ENCODE measurements at places on chromosomes 12 and 14. TPM values are rescaled to one million over a fixed set of nuclear protein-coding genes. Genes with fewer than 3 reads are reported as not detected.
A peak's percentile ranks its signal among the peaks of the same experiment; 100 is the strongest.

The GPR65 gene
- 0.28 TPM for total RNA-seq

The FGD6 gene
- total RNA-seq = 9.5 TPM

The ARG2 gene
- total RNA-seq = 2.2 TPM

The IFNG-AS1 gene
- not detected for total RNA-seq

DNA sequence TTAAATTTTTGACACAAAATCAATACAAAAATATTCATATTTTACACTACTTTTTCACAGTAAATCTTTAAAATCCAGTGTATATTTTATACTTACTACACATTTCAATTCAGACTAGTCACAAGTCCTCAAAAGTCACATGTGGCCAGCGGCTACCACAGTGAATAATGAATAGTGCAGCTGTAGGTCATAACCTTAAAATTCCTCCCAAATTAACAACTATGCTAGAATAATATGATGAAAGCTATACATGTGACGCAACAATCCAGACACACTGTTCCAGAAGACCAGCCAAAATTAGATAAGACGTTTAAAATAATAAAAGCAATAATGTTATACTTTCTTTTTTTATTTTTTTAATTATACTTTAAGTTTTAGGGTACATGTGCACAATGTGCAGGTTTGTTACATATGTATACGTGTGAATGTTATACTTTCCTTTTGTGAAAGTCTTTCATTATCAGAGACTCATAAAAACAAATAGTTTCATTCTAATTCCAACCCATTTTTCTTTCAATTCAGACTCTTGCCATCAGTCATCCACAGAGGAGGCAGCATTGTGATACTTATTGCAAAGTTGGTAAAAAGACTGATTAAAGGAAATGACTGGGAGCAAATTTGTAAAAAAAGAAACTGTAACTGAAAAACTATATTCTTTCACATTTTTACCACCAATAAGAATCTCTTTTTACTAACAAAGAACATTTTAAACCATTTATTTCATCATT, 67.0 kb downstream of the C2CD5 start:
- no peaks in the 10 kb centered on the region for H3K4me1 ChIP-seq
- peak overlapping the region; percentile 21 for H3K27ac ChIP-seq
- H3K27me3 ChIP-seq = no peaks in the 10 kb centered on the region
- H3K36me3 ChIP-seq = 0 out of 2 replicates have a peak, but pooled peaks cover 6% of the 10 kb centered on the region

- H3K36me3 ChIP-seq = no peaks in the 10 kb centered on the region
- H3K4me1 ChIP-seq = peaks cover 2% of the 10 kb centered on the region
- H3K27ac ChIP-seq = no peak overlapping the region
- no peak for DNase-seq
Observed at GRCh38 chr12:116481726-116482125, 77.5 kb upstream of the MAP1LC3B2 start.

GRCh38 chr12:39095636-39096330, 190.4 kb upstream of the CPNE8 start:
- no peak for DNase-seq
- H3K27ac ChIP-seq = no peak overlapping the region
- no peaks in the 10 kb centered on the region for H3K36me3 ChIP-seq
- H3K4me1 ChIP-seq = no peaks in the 10 kb centered on the region
- H3K4me3 ChIP-seq = no peak overlapping the region
- H3K27me3 ChIP-seq = no peaks in the 10 kb centered on the region

GRCh38 chr12:58186914-58187313, 245.5 kb downstream of the ATP23 start:
- H3K27me3 ChIP-seq = no peaks in the 10 kb centered on the region
- no peak overlapping the region for H3K27ac ChIP-seq
- no peak overlapping the region for H3K4me3 ChIP-seq
- H3K36me3 ChIP-seq = no peaks in the 10 kb centered on the region
- H3K4me1 ChIP-seq = no peaks in the 10 kb centered on the region

DNA sequence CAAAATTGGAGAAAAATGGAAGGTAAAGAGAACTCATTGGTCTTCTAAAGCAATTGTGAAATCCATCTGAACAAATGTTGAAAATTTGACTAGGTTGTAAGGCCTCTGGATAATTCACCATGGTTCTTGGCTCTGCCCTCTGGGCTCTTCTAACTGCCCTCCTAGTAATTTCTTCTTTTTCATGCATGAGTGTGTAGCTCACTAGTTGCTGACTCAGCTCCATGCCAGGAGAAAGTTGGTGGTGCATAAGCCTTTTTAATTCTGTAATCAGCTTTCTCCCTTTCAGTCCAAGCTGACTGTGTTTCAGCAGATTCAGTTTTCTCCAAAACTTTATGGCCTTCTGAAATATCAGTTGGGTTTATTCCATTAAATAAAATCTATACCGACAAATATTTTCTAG, 877.8 kb upstream of the ATXN7L3B start:
- H3K36me3 ChIP-seq = no peaks in the 10 kb centered on the region
- H3K27me3 ChIP-seq = no peaks in the 10 kb centered on the region
- no peaks in the 10 kb centered on the region for H3K4me1 ChIP-seq
- no peak for DNase-seq
- no peak overlapping the region for H3K27ac ChIP-seq

DNA sequence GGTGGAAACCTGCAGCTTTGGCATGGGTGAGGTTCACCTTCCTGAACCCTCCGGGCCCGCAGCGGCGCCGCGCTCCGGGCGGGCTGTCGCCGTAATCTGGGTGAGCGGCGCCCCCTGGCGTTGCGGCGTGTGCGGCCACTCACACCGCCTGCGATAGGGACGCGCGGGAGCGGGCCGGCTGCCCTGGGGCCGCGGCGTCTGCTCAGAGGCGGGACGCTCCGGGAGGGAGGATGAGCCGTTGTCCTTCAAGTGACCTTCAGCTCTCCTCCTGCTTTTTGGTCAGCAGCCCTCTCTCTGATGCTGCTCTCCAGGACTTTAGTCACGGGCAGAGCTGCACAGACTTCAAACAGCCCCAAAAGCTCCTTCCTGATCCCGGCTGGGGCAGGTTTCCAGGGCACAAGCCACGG, 211.7 kb upstream of the FKBP4 start:
- no peaks in the 10 kb centered on the region for H3K27me3 ChIP-seq
- H3K36me3 ChIP-seq = peaks cover 9% of the 10 kb centered on the region
- peak; percentile 36 for DNase-seq
- H3K4me1 ChIP-seq = peaks cover 10% of the 10 kb centered on the region

DNA sequence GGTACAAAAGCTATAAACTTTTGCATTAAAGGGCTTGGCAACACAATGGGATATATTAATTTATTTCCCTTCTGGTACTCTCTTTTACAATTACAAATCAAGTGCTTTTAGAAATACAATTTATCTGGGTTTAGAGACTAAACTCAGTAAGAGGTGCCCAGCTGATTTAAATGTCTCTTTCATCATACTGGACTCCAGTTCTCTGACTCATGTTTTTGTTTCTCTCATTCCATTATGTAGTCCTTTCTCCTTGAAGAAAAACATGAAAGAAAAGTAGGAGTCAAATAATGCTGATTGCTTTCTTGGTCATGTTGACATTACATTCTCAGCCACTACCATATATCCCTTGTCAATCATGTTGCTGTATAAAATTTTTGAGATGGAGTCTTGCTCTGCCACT, 36.3 kb upstream of the CFL2 start:
- DNase-seq = peak; percentile 78
- no peak overlapping the region for H3K27ac ChIP-seq
- no peaks in the 10 kb centered on the region for H3K27me3 ChIP-seq
- H3K36me3 ChIP-seq = no peaks in the 10 kb centered on the region
- no peak overlapping the region for H3K4me3 ChIP-seq

GRCh38 chr12:96376865-96377264, 23.4 kb downstream of the CDK17 start:
- no peak for DNase-seq
- no peaks in the 10 kb centered on the region for H3K27me3 ChIP-seq
- H3K27ac ChIP-seq = no peak overlapping the region
- H3K36me3 ChIP-seq = no peaks in the 10 kb centered on the region

Data from IMR-90 (cell line).